ENCODE measurements at places on chromosomes 4 and X. TPM values are rescaled to one million over a fixed set of nuclear protein-coding genes. Genes with fewer than 3 reads are reported as not detected.

LDB2 gene
- 16.9 TPM for total RNA-seq

ZIC3 gene
- not detected for total RNA-seq

NPY1R gene
- total RNA-seq = 6.3 TPM

AKAP4 gene
- not detected for total RNA-seq

DNA sequence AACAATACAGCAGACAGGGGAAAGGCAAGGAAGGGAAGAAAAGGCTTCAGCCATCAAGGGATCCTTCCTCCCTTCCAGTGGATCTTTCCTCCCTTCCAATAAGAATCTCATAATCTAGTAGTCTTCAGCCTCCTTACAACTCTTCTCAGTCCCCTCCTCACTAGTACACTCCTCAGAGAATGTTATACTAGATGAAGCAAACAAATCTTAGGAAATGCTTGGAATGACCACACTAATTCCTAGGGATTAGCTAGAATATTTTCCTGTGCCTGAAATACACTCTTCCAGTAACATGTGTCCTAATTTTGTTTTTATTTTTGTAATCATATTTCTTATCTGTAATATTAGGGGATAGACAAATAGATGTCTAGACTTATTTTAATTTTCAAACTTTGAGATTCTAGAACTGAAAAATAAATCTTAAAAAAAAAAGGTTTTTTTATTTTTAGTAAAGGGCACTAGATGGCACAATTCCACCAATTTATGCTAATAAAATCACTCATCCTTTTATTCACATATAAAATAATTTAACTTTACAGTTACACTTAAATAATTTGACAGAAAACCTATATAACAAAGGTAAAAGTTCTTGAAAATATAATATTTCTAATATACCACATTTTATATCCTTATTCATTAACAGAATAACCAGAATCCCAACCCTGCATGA, 7.0 kb upstream of the STPG2 start:
- DNase-seq = no peak

DNA sequence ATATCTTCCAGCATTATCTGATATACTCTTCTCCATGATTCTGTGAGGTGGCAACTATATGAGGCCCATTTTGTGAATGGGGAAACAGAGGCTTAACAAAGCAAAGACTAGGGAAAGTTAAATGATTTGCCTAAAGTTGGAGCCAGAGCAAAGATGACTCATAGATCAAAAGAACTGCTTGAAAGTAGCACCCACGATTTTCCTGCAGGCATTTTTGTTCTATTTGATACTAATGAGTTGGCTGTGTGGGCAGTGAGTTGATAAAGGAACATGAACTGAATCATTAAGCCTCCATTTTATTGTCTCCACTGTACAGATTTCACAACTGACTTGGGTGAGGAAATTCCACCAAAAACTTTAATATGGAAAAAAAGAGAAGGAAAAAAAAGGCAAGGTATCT, 138.9 kb upstream of the IGFBP7 start:
- no peak for DNase-seq

Measured in mucosa of gallbladder (tissue), 1 donor.